ENCODE measurements at places on chromosomes 5 and 9.

DNA sequence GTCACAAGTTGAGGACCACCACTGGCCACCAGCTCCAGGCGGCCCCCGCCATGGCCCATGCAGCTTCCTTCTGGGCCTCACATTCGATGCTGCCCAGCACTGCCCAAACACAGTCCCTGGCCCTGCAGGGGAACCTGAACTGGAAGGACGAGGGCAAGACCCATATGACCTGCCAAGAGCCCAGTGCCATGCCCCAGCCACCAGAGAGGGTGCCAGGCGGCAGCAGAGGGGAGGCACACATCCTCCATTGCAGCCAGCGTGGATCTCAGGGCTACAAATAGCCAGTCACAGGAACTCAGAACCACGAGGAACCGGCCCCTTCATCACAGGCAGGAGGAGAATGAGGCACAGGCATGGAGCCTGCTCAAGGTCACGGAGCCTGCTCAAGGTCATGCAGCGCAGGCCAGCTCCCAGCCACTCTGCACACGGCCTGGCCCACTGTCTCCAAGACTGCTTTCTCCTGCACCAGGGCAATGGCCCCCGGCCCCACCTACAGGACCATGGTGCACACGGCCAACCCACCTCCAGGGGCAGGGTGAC is 69.6 kb downstream of the SEMA4D start:
- no peak for DNase-seq

- no peak for DNase-seq
These were observed 27.9 kb downstream of the SPRY4 start for GRCh38 chr5:142296914-142297417.

- no peak for DNase-seq
These were observed 74.5 kb upstream of the TBCA start for GRCh38 chr5:77850536-77851175.

DNA sequence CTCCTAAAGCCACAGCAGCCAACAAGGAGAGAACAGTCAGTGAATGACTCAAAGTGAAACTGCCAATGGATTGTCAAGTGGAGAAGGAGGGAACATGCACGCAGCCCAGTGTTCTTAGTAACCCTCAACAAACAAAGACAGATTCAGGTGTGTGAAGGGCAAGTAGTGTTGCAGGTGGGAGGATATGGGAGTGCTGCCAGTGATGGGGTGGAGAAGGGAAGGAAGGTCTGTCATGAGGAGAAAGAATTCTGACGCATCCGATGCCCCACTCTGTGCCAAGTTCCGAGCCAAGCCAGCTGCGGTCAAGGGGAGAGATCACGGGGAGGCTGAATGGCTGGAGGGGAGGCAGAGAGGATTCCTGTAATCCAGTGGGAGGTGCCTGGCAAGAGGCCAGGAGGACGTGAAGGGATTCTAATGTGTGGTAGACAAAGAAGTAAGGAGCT is 56.5 kb downstream of the CAST start:
- no peak for DNase-seq

GRCh38 chr5:54317511-54318260 is 7.3 kb upstream of the ARL15 start:
- DNase-seq: no peak

- DNase-seq: no peak
These were observed 20.4 kb upstream of the EXOC3 start for GRCh38 chr5:422323-423232.

GRCh38 chr5:112929336-112930081 is 7.5 kb upstream of the REEP5 start:
- DNase-seq: no peak

GRCh38 chr9:16328349-16328748 is 542.1 kb downstream of the BNC2 start:
- DNase-seq: no peak

DNA sequence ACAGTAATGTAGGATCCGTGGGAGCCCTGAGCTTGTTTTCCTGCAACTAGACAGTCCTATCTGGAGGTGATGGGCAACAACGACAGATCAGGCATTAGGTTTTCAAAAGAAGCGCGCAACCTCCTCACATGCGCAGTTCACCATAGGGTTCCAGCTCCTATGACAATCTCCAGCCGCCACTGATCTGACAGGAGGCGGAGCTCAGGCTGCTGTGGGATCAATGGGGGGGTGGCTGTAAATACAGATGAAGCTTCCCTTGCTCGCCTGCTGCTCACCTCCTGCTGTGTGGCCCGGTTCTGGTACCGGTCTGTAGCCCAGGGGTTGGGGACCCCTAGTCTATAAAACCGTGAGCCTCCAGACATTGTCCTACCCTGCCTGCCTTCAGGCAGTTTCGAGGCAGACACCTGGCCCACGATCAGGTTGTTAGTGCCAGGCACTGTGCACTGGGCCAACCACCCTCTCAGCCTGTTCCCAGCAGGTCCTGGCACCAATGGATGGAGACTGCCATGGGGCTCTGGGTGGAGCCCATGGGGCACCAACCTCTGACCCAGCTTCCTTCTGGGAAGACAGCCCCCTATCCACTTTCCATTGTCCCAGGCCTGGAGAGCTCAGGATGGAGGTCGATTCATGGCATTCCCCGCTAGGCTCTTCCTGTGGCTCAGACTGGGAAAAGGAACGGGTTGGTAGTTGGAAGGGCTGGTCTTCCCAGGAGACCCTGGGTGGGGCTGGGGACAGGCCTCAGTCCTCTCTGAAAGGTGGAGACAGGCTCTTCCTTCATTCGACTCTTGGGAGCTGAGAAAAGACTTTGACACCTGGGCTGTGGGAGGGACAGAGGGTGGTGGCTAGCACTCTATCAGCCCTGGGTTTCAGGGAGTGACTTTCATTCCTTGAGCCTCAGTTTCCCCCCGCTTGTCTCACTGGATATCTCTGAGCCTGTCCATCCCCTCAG is 1.7 kb downstream of the ENDOG start:
- no peak for DNase-seq

DNA sequence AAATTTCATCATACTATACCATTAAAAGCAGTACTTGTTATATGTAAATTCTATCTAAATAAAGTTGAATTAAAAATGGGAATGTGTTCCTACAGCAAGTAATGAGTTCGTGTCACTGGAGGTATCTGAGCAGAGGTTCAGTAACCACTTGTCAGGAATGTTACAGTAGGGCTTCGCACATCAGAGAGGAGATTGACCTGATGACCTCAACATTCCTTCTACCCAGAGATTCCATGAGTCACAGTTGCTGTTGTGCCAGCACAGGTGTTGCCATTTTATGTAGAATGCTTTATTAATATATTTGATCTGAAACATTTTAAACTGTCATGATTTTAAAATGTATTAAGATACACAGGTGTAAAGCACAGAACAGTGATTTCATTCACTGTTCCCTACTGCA is 60.3 kb downstream of the STX17 start:
- no peak for DNase-seq

- no peak for DNase-seq
These were observed 823 bp upstream of the PRDM6 start for GRCh38 chr5:123088031-123088805.

- DNase-seq: no peak
These were observed 382.6 kb downstream of the RASEF start for GRCh38 chr9:82680179-82680935.

DNA sequence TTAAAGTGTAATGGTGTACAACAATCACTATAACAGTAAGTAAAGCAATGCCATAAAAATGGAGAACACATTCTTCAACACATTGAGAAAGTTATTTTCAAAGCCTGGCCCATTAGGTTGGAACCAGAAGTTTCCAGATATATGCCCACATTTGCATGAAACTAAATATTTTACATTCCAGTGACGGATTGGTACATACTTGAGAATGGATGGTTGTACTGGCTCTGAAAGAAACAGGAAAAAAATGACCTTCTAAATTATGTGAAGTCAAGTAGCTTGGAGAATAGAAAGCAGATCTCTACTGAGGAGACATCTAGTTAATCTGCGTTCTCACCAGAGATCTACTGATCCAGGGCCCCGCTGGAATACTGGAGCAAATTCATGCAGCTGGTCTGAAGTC is 1037.0 kb downstream of the NR2F1-AS1 start:
- DNase-seq: no peak

GRCh38 chr5:40124367-40124766 is 555.3 kb upstream of the PTGER4 start:
- DNase-seq: no peak

DNA sequence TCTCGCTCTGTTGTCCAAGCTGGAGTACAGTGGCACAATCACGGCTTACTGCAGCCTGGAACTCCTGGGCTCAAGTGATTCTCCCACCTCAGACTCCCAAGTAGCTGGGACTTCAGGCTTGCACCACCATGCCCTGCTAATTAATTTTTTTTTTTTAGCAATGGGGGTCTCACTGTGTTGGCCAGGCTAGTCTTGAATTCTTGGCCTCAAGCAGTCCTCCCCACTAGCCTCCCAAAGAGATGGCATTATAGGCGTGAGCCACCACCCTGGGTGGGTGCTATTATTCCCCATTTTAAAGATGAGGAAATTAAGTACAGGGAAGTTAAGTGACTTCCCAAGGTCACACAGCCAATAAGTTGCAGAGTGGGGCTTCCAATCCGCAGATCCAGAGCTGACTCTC is 1.7 kb downstream of the NNT start:
- DNase-seq: no peak

DNA sequence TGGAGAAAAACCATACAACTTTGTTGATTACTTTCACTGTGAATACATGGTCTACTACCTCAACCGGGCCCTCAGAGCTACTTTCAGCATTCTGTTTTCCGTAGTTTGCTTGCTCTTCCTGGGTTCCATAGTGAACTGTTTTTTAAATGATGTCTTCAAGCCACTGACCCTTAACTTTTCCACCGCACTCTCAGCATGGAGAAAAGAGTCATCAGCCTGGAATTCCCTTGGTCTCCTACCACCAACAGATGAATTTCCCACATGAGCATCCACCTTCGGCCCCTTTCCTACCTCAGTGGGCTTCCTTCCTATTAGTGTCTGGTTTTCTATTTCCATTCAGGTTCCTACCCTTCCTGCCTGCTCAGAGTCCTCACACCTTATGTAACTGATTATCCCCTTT is 135.9 kb upstream of the ADAMTSL1 start:
- DNase-seq: no peak

DNA sequence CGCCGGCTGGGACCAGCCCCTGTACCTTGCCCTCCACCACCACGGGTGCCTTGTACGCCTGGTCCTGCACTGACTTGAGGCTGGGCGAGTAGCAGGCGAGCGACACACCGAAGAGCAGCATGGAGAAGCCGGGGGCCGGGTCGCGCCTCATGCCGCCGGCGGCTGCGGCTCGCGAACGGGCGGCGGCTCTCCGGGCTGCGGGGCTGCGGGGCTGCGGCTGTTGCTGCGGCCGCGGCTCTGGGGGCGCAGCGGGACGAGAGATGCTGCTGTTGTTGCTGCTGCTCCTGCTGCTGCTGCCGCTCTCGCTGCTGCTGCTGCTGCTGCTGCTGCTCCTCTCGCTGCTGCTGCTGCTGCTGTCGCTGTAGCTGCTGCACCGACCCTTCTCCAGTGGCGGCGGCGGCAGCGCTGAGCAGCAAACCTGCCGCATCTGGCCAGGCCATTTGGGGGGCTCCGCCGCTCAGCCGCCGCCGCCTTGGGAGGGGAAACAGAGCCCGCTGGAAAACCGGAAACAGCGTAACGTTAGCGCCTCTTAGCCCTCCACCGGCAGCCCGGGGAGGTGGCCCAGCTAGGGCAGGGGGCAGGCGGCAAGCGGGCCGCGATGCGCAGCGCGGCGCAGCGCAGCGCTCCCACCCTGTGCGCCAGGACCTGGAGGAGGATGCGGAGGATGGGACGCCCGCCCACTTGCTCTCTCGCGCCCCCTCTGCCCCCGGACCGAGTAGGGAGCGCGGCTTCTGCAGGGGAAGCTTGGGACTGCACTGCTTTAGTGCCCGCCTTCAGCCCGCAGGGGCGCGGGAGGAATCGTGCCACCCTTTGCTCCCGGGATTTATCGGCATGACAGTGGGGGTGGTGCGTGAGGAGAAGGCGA is at the start of gene NRG2:
Gene NRG2 (minus strand): TSS at position 657 of the 865 bp plus-strand sequence.
- no peak for DNase-seq

- DNase-seq: no peak
These were observed 19.3 kb downstream of the SEC16A start for GRCh38 chr9:136463578-136463977.

GRCh38 chr5:85388770-85389169 is 1004.1 kb upstream of the EDIL3 start:
- no peak for DNase-seq

- no peak for DNase-seq
These were observed 10.9 kb downstream of the MAMDC2 start for GRCh38 chr9:70054521-70054920.

DNA sequence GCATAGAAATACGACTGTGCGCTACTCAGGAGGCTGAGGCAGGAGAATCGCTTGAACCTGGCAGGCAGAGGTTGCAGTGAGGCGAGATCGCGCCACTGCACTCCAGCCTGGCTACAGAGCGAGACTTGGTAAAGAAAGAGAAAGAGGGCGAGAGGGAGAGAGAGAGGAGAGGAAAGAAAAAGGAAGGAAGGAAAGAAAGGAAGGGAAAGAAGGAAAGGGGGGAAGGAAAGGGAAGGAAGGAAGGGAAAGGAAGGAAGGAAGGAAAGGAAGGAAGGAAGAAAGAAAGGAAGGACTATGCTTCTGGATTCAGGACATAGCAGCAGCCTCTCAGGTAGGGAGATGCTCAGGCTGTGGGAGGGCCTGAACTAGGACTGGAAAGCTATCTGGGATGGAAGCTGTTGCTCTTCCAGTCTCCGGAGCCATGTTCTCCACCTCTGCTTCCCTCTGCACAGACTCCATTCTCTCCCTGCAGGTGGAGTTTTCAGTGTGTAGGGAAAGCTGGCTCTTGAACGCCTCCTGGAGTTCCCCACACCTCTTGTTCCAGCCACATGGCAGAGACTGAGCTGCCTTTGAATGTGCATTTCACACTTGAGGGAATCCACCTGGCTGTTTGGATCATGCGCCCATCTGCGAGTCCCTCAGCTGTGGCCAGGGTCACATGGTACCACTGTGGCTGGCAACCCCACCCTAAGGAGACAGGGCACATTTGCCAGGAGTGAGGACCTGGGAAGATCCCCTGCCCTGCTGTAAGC is 9.1 kb downstream of the SWI5 start:
- no peak for DNase-seq

DNA sequence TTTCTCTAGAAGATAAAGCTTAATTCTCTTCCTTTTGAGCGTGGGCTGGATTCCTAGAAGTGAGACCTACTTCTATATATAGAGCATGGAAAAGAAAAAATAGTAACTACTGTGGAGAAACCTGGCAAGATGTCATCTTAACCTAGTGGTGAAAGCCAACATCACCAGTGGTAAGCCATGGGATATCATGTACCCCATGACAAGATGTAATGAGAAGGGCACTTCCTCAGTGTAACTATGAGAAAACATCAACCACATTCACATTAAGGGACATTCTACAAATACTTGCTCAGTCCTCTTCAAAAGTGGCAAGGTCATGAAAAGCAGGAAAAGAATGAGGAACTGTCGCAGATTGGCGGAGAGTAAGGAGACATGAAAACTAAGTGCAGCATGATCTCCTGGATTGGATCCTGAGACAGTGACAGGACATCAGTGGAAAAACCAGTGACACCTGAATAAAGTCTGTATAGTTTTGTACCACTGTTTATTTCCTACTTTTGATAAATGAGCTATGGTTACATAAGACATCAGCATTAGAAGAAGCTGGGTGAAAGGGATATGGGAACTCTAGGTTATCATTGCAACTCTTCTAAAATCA is 65.4 kb downstream of the PRRC1 start:
- no peak for DNase-seq

- DNase-seq: no peak
These were observed 46.2 kb upstream of the POU5F2 start for GRCh38 chr5:93787598-93787997.
